ENCODE measurements at places on chromosomes 7 and 10. TPM values are rescaled to one million over a fixed set of nuclear protein-coding genes. Genes with fewer than 3 reads are reported as not detected.
A peak's percentile ranks its signal among the peaks of the same experiment; 100 is the strongest.

The TRIM73 gene
- total RNA-seq: 10.6 TPM

The TECTB gene
- not detected for total RNA-seq

The PON3 gene
- total RNA-seq: 0.31 TPM

The EIF4H gene
- total RNA-seq: 457 TPM

The PI4K2A gene
- total RNA-seq: 16.6 TPM

The SRRM3 gene
- 0.12 TPM for total RNA-seq

DNA sequence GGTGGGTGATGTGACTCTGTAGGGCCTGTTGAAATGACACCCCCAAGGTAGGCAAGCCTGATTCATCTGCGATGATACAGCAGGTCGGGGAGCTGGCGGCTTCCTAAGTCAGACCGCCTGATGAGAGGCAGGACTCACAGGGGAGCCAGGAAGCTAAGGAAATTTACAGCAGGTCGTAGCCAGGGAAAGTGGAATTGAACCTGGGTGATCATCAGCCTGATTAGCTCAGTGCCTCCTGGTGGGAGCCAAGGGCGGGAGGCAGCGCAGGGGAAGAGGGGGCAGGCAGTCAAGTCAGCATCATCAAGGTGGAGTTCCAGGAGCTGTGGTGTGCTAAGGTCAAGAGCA lies 18.5 kb upstream of the TRIM56 start:
- DNase-seq: no peak

- DNase-seq: no peak
Measured at GRCh38 chr10:114315566-114316420, 76.7 kb downstream of the VWA2 start.

DNA sequence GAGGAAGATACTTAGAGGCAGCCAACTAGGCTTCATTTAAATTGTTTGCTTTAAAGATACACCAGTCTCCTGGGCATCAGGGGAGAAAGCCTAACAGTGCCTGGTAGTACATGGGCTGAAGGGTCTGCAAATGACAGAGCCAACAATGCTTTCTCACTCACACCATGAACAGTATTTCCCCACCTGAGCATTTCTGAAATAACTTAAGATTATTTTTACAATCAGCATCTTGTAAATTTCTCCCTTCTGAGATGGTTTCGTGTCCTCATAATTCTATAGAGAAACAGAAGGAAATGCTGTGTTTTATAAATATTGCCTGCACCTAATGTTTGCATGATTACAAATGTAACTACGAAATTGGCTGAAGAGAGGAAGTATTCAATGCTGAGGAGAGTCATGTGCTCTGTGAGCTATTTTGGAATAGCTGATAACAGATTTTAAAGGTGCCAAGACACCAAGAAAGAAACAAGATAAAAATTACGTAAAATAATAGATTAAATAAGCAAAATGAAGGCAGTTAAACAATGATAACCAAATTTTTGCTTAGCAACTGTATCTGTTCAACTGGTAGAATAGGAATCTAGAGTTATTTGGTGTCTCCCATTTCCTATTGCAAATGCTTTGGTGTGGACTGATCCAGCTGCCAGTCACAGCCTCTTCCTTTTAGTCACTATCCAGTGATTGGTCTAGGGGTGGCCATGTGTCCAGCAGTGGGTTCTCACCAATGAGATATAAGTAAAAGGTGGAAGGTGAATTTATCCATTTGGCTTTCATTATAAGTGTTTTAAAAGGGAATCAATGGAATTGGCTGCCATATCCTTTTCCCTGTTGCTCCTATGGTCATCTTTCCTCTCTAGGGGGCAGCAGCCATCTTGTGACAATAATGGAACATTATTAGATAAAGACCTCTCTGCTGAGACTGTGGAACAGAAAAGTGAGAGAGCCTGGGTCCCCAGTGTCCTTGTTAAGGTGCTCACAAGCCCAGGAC lies 167.9 kb upstream of the SLC26A5 start:
- no peak for DNase-seq

GRCh38 chr10:129965959-129966358 lies 1.9 kb upstream of the EBF3 start:
- DNase-seq: no peak

DNA sequence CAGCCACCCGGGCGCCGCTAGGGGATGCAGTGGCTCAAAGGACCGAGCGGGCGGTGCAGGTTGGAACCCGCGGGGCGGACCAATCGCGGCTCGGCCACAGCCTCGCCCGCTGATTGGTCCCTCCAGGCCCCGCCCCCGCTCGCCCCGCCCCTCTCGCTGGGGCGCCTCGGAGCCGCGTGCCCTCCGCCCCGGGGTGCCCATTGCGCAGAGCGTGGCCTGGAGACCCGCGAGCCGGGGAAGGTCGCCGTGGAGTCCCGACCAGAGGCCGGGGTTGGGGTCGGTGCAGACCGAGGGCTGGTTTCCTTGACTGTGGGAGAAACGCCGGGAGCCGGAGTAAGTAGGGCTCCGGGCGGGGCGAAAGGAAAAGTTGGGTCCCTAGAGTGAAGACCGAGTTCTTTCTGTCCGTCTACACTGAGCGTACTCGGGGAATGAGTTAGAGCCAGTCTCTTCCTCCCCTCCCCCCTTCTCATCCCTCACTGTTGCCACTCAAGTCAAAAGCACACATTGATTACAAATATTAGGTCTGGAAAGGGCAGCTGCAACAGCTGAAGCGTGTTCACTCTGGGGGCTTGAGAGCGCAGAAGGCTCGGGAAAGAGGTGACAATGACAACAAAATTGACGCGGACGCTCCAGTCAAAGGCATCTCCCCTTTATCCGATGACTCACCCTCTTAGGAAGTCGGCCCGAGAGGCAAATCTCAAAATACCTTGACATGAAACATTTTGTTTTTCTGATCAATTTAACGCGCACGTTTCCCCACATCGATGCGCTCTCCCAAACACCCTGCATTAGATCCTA lies 843 bp upstream of the GATA3 start:
- peak; percentile 96 for DNase-seq

DNA sequence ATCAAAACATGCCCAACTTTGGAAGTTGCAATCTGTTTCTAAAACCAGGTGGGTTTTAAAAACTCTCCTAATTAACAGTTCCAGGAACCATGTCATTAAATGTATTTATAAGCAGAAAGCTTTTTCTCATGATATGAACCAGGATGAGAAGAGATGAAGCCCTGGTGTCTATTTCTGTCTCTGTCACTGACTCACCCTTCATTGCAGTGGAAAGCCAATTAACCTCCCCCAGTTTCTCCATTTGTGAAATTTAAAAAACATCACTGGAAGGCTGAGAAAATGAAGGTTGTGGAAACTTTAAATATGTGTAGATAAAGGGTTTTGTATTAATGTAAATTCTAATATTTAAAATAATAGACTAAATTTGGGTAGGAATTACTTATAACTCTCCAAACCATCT lies 1088.0 kb downstream of the SORCS1 start:
- no peak for DNase-seq

- DNase-seq: no peak
Measured at GRCh38 chr10:87546210-87546609, 41.5 kb downstream of the MINPP1 start.

GRCh38 chr7:37284805-37285231 lies 163.8 kb downstream of the ELMO1 start:
- DNase-seq: peak; percentile 39

DNA sequence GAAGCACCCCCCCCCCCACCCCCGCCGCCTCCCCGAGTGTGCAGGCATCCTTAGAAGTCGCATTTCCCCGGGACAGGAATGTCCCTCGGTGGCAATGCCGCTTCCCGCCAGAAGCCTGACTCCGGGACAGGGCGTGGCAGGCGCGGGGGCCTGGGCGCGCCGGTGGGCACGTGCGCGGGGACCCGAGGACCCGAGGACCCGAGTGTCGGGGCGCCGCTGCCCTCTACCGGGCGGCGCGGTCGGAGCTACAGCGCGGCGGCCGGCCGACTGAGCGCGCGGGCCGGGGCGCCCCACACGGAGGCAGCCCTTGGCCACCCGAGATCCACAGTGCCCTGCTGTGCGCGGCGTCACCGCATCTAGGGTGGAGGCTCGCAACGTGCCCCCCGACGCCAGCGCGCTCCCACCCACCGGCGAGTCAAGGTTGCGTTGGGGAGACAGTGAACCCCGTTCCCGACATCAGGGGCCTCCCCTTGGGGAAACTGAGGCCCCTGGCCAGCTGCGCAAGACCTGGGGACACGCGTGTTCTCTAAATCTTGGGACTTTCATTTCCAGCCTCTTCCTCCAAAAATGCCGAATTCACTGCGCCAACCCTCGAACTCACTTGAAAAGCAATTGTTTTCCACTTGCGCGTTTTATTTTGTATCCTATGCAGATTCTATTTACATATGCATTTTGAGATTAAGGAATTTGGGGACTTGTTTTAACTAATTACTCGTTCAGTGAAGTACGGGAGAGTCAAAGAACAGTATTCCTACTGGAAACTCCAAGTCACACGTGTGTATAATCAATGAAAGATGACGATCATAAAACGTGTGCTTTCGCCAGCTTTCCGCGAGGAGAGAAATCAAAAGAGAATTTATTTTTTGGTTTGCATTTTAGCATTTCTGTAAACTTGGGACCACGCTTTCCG lies 3.1 kb upstream of the CUX1 start:
- peak; percentile 78 for DNase-seq

Data from activated T-cell treated with anti-CD3 and anti-CD28 coated beads, Interleukin-2, amount 50 U/mL, for 72 hours (primary cell).